CD4-positive, CD25-positive, alpha-beta regulatory T cell (primary cell): ENCODE measurements at places on chromosomes 13 and 19. TPM values are rescaled to one million over a fixed set of nuclear protein-coding genes. Genes with fewer than 3 reads are reported as not detected.

DNA sequence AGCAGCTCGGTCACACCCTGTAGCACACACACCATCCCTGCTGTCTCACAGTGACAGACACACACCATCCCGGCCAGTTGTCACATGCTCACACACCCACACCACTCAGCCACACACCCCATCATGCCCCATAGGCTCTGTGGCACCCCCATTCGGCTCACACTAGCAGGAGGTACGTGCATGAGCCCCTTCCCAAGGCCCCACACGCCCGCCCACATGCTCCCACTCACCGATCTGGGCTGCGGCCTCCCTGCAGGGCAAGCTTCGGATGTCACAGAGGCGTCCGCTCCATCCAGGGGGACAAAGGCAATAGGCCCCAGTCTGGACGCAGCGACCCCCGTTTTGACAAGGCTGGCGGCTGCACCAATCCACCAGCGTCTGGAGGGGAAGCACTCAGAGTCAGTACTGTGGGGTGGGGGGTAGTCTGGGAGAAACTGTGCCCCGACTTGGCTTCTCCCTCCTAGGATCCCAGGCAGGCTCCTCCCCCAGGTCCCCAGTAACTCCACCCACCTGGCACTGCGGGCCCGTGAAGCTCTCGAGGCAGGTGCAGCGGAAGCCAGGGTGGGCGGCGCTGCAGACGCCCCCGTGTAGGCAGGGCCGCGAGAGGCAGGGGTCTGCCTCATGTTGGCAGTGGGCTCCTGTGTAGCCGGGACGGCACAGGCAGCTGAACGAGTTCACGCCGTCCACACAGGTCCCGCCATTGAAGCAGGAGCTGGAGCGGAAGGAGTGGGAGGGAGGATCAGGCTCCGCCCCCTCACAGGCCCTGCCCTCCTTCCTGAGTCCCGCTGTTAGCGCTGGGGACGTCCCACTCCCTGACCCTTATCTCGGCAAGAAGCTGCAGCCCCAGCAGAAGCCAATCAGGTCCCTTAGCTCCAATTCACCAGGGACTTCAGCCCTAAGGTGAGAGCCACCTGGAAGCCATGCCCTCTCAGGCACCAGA is 20.1 kb downstream of the NOTCH3 start:
- no peak for DNase-seq

GRCh38 chr13:41267106-41267505 is 3.7 kb upstream of the MTRF1 start:
- DNase-seq = no peak

GRCh38 chr13:52118595-52118994 is 10.3 kb downstream of the NEK5 start:
- DNase-seq = no peak

DNA sequence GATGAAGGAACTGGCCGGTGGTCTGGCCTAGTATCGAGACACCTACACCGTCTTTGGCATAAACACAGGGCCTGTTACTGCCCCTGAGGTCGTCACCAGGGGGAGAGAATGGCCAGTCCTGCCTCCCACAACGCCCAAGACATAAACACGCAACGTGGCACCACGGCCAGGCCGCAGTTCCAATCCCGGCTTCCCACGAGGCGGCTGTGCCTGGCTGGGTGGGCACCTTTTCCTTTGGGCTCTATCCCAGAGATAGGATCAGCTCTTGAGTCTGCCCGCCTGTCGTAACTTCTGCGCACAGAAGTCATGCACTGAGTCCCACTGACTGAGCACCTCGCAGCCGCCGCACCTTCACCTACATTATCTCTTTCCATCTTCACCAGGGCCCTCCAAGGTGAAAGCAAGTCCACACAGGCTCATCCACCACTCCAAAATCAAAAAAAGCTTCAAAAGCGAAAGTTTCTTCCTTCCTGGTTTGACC is 1.1 kb downstream of the MIER2 start:
- DNase-seq = no peak

- no peak for DNase-seq
Observed at GRCh38 chr13:103794526-103794925, 728.3 kb upstream of the SLC10A2 start.

DNA sequence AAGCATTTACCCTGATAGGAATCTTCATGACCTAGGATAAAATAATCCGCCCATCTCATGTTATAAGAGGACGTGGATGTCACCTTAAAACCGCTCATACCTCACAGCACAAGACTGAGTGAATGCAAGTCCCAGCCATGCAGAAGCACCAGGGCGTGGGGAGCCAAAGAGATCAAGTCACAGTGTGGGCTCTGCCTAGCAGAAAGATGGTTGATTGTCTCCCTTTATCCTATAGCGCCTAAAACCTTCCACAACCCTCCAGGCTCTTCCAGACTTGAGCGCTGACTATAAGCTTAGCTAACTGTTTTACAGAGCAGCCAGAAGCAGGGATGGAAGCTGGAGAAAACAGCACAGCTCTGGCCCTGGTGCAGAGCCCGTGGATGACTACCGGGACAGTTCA is 6.8 kb upstream of the ANKRD10 start:
- DNase-seq = no peak

GRCh38 chr19:10467104-10467706 is 36.0 kb downstream of the KEAP1 start:
- no peak for DNase-seq

Gene C19orf67
- polyA plus RNA-seq = not detected

Gene HIF3A
- polyA plus RNA-seq = not detected

Gene CD22
- polyA plus RNA-seq = 0.15 TPM
